ENCODE measurements at places on chromosomes 6 and 20.

DNA sequence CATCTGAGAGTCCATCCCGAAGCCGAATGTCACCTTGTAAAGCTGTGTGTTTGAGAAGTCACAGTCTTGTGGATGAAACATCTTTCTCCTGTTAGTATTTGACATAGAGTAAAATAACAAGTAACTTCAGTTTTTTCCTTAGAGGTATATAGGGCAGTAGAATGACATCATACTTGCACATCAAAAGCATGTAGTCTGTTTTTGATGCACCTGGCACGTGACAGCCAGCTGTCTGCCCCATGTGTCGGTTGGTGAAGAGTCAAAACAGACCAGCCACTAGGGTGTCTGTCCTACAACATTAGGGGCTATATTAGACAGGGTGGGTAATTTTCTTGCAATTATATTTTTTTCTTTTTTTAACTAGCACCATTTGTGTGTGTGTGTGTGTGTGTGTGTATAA, 70.2 kb downstream of the SNX9 start:
- DNase-seq: no peak
- H3K27me3 ChIP-seq: no peaks in the 10 kb centered on the region

DNA sequence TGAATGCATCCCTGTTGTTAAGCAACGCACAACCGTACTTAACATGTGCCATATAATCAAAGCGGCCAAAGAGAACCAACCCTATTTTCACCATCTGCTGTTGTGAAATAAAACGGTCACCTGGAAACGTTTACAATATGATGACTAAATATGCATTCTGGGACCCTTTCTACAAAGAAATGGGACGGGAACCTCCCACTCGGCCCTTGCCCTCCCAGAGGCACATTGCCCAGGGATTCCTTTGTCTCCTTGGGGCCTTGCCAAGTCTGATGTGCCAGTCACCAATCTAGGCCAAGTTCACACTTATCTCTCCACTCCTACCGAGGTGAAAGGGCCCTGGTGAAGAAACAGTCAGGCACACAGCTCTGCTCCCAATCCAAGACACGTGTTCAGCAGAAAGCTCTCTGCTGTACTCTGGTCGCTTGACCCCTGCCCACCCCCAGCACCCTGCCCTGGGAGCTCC, 427.4 kb upstream of the JARID2 start:
- no peaks in the 10 kb centered on the region for H3K27me3 ChIP-seq
- H3K36me3 ChIP-seq: peaks cover 3% of the 10 kb centered on the region
- no peak overlapping the region for H3K27ac ChIP-seq
- no peaks in the 10 kb centered on the region for H3K4me1 ChIP-seq
- DNase-seq: no peak
- no peak overlapping the region for H3K4me3 ChIP-seq

DNA sequence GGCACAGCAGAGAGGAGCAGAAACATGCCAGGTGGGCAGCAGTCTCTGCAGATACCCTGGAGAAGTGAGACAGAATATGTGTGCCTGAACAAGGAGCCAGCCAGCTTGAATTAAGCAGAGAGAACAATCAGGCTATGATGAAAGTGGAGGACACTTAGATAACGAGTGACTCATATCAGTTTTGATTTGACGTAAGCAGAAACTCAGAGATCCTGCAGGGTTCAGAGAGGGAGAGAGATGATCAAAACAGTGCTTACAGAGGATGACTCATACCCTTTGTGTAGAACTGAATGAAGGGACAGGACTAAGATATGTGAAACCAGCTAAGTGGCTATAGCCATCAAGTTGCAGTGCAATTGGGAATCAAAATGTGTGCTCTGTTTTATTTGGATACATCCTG, 300.7 kb downstream of the TENT5A start:
- H3K4me1 ChIP-seq: no peaks in the 10 kb centered on the region
- no peak overlapping the region for H3K4me3 ChIP-seq
- H3K27me3 ChIP-seq: no peaks in the 10 kb centered on the region

DNA sequence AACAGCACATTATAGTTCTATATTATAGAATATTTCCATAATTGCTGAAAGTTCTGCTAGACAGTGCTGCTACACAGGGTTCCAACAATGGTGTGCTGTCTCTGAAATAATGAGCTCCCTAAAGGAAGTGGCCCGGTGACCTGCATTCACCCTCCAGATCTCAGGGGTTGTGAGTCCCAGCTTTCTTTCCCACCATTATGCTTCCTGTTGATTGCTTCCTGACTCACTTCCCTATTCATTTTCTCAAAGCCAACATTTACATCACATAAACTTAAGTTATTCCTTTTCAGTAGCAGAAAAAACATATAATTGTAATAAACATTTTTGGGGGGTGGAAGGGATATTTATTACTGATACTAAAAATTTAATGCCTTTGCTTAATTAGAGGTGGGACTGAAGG, 12.9 kb upstream of the CCN6 start:
- no peak for DNase-seq
- H3K27ac ChIP-seq: no peak overlapping the region
- peaks cover 20% of the 10 kb centered on the region for H3K4me1 ChIP-seq
- H3K27me3 ChIP-seq: no peaks in the 10 kb centered on the region
- H3K4me3 ChIP-seq: no peak overlapping the region

DNA sequence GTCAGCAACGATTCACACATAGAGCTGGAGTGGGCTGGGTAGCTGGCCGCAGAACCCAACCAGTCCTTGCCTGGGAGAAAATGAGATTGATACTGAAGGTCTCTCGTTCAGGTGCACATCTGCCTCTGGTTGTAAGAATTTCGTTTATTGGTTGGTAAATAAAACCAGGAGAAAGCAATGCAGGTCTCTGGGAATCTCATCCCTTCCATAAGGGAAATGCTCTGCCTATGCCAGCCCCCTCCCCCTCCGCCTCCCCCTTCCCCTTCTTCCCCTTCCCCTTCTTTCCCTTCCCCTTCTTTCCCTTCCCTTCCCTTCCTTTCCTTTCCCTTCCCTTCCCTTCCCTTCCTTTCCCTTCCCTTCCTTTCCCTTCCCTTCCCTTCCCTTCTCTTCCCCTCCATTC, 107.3 kb downstream of the DTD1 start:
- H3K36me3 ChIP-seq: no peaks in the 10 kb centered on the region
- H3K4me3 ChIP-seq: no peak overlapping the region
- H3K4me1 ChIP-seq: no peaks in the 10 kb centered on the region
- H3K27ac ChIP-seq: no peak overlapping the region
- DNase-seq: no peak
- H3K27me3 ChIP-seq: no peaks in the 10 kb centered on the region

DNA sequence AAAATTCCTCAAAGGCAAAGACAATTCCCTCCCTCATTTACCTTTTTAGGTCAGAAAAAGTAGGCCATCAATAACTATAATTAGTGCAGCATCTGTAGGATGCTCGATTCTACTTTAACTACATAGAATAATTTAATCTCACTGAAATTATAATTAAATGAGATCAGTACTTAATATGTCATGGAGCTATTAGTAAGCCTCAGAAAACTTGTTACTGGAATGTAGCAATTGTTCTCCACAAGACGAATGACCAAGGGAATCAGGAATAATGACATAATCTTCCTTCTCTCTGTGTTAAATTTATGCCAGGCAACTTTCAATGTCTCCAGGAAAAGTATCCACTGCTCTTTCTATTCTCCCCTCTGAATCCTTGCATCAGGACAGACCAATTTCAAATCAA, 34.1 kb downstream of the SESN1 start:
- DNase-seq: no peak
- peaks cover 3% of the 10 kb centered on the region for H3K36me3 ChIP-seq
- no peak overlapping the region for H3K27ac ChIP-seq
- no peak overlapping the region for H3K4me3 ChIP-seq

GRCh38 chr6:5713519-5713918, 293.2 kb downstream of the NRN1 start:
- peaks cover 8% of the 10 kb centered on the region for H3K36me3 ChIP-seq
- H3K4me1 ChIP-seq: no peaks in the 10 kb centered on the region
- no peak overlapping the region for H3K4me3 ChIP-seq
- no peak for DNase-seq
- H3K27ac ChIP-seq: no peak overlapping the region
- H3K27me3 ChIP-seq: no peaks in the 10 kb centered on the region

DNA sequence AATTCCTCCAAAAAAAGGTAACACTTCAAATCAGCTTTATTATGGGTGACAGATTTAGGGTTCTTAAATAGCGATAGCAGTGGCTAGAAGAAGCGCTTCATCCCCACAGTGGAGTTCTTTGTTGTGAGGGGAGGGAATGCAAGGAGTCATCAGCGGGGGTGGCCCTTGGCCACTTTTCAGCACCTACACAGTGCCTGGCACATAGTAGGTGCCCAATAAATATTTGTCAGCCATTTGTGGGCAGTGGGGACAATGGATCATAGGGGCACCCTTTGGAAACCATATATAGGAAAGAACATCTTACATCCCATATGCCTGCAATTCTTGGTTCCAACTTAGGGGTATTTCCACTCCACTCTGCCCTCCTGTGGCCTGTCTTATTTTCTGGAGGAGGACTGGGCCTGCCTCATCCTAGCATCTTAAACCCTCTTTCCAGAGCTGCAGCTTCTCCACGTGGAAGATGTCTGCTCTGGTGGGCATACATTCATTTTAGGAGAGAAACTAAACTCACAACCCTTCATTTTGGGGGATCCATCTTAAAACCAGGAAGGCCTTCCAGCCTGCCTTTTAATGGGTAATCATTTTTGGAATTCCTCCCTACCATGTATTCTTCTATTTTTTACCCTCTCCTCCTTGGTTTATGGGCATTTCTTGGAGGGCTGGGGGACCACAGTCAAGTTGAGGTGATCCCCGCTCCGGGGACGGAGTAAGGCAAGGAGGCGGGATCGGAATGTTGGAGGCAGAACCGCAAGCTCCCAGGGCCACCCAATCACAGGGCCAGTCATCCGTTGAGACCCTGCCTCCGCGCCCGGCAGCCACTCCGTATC, 2.6 kb upstream of the GPSM3 start:
- no peaks in the 10 kb centered on the region for H3K27me3 ChIP-seq
- H3K36me3 ChIP-seq: peaks cover 24% of the 10 kb centered on the region
- DNase-seq: peak; percentile 61
- peak overlapping the region; percentile 97 for H3K4me3 ChIP-seq
- peaks cover 33% of the 10 kb centered on the region for H3K4me1 ChIP-seq

GRCh38 chr6:23180504-23181293, 611.3 kb downstream of the HDGFL1 start:
- no peaks in the 10 kb centered on the region for H3K36me3 ChIP-seq
- H3K27me3 ChIP-seq: no peaks in the 10 kb centered on the region

- DNase-seq: no peak
- H3K27me3 ChIP-seq: peaks cover 8% of the 10 kb centered on the region
- H3K27ac ChIP-seq: no peak overlapping the region
- H3K4me3 ChIP-seq: no peak overlapping the region
- H3K4me1 ChIP-seq: no peaks in the 10 kb centered on the region
Observed at GRCh38 chr20:47042464-47042863, 147.8 kb downstream of the EYA2 start.

GRCh38 chr6:31622684-31623091, 2.2 kb downstream of the PRRC2A start:
- H3K4me1 ChIP-seq: peaks cover 33% of the 10 kb centered on the region
- H3K27ac ChIP-seq: peak overlapping the region; percentile 95
- H3K36me3 ChIP-seq: peaks cover 69% of the 10 kb centered on the region
- no peak for DNase-seq
- H3K4me3 ChIP-seq: peak overlapping the region; percentile 93

DNA sequence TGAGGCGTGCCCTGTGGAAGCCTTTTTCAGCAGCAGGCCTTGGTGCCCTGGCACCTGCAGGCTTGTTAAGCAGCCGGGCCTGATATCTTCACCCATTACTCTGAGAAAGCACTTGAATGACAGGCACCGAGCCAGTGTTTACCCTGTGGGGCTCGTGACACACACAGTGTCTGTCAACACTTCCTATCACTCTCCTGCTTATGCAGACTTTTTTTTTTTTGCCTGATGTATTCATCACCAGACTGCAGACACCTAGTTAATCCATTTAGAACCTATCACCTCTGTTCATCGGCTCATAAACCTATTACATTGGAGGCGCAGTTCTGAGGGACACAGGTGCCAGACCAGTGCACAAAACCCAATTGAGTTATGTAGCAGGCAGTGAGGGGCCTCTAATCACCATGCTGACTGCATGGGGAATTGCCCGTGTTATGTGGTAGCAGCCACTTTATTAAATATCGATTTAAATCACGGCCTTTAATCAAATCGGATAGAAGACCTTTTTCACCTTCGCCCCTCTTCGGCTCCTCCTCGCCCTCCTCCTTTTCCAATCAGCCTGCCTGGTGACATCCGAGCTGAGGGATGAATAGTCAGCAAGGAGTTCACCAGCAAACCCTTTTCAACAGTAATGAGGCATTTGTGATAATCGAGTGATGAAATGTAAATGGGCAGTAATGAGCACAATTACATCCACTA, 962.9 kb upstream of the SLC35B3 start:
- no peaks in the 10 kb centered on the region for H3K4me1 ChIP-seq
- DNase-seq: no peak
- no peaks in the 10 kb centered on the region for H3K27me3 ChIP-seq
- no peaks in the 10 kb centered on the region for H3K36me3 ChIP-seq

- peaks cover 3% of the 10 kb centered on the region for H3K4me1 ChIP-seq
- H3K4me3 ChIP-seq: no peak overlapping the region
- no peak overlapping the region for H3K27ac ChIP-seq
- H3K36me3 ChIP-seq: no peaks in the 10 kb centered on the region
Observed at GRCh38 chr6:105954148-105954547, 132.0 kb upstream of the PRDM1 start.

GRCh38 chr6:13303668-13304017, 24.7 kb downstream of the TBC1D7 start:
- no peaks in the 10 kb centered on the region for H3K27me3 ChIP-seq
- H3K36me3 ChIP-seq: peaks cover 52% of the 10 kb centered on the region
- DNase-seq: peak; percentile 22
- peaks cover 23% of the 10 kb centered on the region for H3K4me1 ChIP-seq
- H3K4me3 ChIP-seq: no peak overlapping the region

DNA sequence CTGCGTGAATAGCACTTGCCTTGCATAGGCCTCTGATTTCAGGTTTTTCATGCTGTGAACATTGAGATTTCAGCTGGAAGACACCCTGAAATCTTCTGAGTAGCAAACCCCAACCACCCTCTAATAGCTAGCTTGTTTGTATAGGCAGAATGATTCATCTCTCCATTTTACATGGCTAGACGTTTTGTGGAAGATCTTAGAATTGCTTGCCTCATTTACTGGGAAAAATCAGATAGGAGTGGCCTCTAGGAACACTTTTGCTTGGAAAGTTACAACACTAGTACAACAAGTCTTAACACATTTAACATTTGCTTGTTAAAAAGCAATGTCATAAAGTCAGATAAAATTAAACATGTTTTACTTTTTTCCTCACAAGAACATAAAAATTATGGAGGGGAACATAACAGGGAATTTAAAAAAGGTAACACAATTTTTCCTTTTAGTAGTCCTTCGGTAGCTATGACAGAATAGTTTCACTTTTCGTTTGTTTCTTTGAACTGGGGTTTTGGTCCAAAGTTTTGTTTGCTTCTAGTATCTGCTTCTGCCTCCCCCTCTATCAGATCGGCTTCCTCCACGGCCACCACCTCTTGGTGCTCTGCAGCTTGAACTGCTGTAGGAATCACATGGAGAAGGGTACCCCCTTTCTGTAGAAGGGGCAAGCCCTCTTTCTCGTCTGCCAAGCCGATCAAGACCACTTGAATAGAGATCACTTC, 102.2 kb upstream of the PTCHD4 start:
- no peak overlapping the region for H3K27ac ChIP-seq
- H3K4me3 ChIP-seq: no peak overlapping the region
- H3K4me1 ChIP-seq: no peaks in the 10 kb centered on the region
- H3K27me3 ChIP-seq: no peaks in the 10 kb centered on the region
